ENCODE measurements at places on chromosomes 12 and 14.
A peak's percentile ranks its signal among the peaks of the same experiment; 100 is the strongest.

- no peak for DNase-seq
Observed at GRCh38 chr14:38971258-38971921, 131.6 kb downstream of the SEC23A start.

- DNase-seq: no peak
Observed at GRCh38 chr14:50545618-50546017, 13.2 kb upstream of the MAP4K5 start.

GRCh38 chr14:76781648-76782051 lies 20.4 kb downstream of the VASH1 start:
- DNase-seq: no peak

DNA sequence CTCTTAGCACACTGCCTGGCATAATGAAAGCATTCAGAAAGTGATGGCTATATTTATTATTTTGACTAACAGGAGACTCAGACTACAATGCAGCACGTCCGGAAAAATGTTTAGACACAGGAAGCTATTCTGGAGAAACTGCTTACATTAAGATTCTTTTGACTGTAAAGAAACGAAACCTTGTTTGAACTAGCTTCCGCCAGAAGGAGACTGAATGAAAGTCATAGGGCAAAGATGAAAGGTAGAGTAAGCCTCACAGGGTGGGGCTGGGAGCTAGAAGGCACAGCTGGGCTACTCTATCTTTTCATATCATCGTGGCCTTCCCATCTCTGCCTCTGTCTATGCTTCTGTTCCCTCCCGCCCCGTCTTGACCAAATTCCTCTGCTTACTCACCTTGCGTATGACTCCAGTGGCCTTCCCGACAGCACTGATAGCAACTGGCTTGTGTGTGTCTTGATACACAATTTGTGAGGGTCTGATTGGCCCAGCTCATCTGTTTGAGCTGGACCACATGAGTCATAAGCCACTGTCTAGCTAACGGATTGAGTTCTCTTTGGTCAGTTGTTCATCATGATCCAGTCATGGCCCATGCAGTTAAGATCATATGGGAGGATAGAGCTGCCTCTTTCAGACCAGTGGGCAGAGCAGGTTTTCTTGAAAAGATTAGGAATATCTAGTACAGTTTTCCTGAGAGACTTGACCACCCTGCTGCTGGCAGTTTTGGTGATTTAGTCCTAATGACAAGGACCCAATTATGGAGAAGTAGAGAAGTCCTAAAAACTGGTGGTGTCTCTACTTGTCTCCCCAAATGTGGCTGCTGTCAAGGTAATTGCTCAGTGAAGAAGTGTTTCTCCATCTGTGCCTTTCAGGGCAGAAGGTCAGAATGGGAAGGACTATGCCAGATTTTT lies 151.5 kb upstream of the SLC38A2 start:
- peak; percentile 93 for DNase-seq

DNA sequence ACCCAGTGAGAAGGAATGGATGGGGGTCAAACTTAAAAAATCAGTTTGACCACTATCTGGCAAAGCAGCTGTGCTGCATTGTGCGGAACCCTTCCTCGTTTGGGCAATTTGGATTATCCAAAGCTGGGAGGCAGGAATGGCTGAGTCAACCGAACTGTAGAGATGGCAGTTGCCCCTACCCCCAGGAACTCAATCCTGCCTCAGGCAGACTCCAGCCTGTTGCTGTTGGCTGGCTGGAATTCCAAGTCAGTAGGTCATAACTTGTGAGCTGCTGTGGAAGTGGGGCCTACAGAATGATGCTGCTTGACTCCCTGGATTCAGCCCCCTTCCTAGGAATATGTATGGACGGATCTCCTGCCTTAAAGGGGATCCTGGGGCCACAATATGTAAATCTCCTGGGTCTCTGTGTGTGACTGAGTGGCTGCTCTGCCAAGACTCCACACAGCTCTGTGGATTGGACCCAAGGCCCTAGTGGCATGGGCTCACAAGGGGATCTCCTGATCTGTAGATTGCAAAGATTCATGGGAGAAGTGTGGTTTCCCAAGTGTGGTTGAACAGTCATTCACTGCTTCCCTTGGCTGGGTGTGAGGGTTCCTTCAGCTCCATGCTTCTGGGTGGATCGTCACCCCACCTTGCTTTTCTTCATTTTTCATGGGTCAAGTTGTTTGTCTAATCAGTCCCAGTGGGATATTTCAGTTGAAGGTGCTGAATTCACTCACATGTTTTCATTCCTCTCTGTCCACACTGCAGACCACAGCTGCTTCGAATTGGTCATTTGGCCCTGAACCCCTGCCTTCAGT lies 19.2 kb downstream of the LUM start:
- DNase-seq: no peak

DNA sequence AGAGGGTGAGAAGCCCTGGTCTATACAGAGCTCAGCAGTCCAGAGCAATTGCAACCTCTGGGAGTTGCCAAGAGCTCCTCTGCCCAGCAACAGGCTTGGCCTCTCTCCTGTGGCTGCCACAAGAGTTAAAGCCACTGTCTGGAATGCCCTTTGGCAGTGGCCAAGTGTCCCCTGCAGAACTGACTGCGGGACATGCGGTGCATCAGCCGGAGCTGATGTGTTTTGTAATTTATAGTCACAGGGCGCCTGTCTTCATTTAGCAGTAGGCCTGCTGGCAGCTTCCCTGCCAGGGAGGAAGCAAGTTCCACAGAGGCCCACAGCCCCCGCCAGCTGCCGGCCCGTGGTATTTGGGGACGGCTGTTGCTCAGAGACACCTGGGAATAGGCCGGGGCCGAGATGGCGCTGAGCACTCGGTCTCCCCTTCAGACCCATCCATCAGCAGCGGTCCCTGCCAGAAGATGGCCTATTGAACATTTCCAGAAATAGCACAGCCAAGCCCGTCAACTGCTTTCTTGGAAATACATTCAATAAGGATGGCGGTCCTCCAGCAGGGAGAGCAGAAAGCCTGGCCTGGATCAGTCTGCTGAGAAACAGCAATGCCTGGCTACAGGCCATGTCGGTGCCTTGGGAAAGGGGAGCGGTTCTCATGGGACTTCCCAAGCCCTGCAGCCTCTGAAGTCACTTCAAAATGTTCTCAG lies 217.4 kb downstream of the CRADD start:
- DNase-seq: no peak

GRCh38 chr14:35046751-35047536 lies 872 bp downstream of the FAM177A1 start:
- no peak for DNase-seq

DNA sequence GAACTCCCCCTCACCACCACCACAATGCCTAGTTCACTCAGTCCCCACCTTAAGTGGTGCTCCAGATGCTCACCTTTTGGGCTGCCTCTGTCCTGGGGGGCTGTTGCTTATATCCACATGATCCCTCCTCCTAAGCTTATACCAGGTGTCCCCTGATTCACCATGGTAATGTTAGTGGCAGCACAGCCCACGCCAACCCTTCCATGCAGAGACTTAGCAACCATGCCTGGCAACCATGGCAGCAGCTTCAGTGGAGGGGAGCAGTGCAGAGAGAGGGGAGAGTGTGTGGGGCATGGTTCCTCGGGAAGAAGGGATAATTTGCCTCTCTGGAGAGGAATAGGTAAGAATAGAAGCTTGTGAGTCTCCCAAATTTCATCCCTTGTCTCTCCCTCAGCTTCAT lies 1.2 kb upstream of the DDN start:
- no peak for DNase-seq

DNA sequence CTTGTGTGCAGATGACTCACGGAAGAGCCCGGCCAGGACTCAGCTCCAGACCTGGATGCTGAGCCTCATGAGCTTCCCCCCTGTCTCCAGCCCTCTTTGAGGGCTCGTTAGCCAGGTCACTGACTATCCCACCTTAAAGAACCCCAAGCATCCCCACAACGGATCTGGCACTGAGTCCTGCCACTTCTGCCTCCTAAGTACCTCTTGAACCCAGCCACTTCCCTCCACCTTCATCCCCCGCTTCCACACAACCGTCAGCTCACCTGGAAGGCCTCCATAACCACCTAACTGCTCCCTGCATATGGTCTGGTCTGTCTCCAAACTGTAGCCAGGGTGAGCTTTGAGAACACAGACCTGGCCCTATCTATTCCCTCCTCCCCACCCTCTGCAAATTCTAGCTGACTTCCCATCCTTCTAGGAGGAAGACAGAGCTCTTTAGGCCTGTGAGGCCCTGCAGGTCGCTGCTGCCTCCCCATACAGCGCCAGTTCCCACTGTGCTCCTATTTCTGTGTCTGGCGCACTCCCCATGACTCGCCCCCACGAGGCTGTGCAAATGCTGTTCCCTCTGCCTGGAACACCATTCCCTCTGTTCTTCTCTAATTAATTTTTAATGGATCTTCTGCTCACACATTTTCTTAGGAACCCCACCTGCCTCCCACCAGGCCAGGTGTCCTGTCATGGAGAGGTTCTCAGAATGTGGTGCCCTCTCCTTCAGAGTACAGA lies 2.9 kb upstream of the HSP90AA1 start:
- no peak for DNase-seq

DNA sequence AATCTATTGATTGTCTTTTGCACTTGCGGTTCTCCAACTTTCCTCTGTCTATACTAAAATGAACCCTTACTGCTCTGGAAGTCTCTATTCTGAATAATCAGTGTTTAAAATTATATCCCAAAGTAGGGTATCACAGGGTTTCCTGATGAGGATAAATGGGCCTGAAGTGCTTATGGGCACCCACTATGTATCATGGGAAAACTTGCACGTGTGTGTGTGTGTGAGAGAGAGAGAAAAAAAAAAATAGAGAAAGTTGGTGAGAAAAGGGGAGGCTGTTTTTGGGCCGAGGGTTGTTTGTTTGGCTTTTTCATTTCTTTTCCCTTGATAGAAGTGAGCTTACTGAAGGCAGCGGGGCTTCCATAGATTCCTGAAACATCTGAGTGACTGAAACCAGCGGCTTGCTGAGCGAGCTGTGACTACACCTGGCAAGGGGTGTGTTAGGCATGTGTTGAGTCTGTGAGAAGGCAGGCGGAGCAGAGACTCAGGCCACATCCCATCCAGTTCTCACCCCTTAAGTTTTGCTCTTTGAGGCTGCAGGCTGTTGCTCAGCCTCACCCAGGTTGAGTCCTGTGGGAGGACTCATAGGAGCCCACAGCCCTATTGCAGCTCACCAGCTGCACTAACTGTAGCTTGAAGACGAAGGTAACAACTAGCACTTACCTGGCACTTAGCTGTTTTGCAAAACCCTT lies 17.2 kb downstream of the PPFIBP1 start:
- no peak for DNase-seq

DNA sequence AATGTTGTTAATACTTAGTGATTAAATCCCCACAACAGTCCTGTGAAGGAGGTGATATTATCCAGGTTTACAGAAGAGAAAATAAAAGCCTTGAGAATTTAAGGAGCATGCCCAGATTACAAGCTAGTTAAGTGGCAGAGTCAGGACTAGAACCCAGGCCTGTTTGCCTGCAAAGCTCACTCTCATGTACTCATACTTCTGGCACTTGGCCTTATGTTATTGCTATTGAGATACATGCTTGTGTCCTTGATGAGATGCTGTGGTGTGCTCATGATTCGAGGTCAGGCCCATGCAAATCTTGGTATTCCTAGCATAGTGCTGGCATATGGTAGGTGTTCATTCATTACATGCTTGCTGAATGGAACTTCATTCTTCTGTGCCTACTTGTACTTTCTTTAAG lies 7.6 kb upstream of the EID3 start:
- DNase-seq: no peak

DNA sequence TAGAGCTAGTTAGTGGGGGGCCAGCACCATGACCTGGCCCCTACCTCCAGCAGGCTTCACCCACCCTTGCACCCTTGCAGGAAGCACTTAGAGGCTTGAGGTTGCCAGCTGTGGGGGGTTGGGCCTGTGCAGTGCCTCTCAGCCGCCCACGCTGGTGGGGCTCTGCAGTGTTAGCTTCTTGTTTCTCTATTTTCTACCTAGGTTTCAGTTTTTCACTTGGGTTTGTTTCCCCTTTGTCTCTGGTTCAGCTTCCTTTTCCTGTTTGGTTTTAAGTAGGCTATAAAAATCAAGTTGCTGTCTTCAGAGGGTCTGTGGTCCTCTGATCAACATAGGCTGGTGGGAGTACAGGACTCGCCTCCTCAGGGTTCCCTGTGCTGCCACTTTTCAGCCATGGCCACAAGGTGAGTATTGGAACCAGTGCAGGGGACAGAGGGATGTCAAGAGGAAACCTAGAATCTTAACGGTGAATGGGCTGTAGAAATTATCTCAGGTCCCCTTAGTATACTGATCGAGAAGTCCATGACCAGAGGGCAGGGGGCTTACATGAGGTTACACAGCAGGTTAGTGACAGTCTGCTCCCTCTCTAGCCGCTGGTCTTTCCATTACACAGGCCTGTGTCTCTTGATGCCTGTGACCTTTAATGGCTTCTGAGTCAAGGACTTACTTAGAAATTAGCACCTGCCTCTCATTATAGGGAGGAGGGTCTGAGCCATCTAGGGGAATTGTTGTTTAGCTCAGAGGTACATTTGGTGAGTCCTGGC lies at the start of gene EVL:
Gene EVL (plus strand): TSS at position 312 of the 761 bp plus-strand sequence. CDS start 79 bp downstream, at position 391.
- no peak for DNase-seq

DNA sequence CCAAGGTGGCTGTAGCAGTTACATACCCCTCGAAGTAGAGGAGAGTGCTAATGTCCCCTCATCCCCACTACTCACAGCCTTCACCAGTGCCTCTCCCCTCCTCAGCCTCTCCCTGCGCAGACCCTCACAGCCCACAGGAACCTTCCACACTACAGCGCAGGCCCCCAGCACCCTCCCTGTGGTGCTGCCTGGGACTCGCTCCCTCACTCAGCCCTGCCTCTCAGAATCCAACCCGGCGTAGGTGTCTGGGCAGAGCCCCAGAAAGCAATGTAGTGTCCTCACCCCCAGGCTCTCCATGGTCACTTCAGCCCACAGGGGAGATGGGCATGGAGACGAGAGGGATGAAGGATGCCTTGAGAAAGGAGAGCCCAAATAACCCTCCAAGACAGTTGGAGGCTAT lies 10.9 kb upstream of the ZNF740 start:
- DNase-seq: no peak

- DNase-seq: no peak
Observed at GRCh38 chr12:29750131-29750927, 33.4 kb downstream of the TMTC1 start.

DNA sequence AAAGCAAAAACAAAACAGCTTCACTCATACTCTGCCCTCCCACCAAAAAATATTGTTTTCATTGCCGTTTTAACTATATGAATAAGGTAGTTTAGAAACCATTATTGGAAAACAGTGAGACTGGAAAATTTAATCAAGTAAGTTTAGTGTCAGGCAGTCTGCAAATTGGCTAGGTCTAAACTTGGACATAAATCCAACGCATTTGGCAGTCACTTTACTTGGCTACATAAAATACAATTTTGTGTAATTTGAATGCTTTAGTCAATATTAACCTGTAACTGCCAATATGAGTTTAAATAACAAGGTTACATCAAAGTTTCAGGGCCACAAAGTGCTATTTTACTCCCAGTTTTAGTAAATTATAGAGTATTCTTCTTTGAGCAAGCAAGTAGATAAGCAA lies 202.3 kb upstream of the SLC38A2 start:
- DNase-seq: no peak

- DNase-seq: no peak
Observed at GRCh38 chr12:50545213-50545612, 40.4 kb downstream of the DIP2B start.

GRCh38 chr12:2238111-2238510 lies 185.3 kb downstream of the CACNA1C start:
- DNase-seq: no peak

Measured in kidney epithelial cell (primary cell).